ENCODE measurements at places on chromosomes 11 and 22. TPM values are rescaled to one million over a fixed set of nuclear protein-coding genes. Genes with fewer than 3 reads are reported as not detected.

Gene ZDHHC24
- 13.1 TPM for total RNA-seq

Gene HPX
- total RNA-seq: 4.6 TPM

Gene OR10G6
- total RNA-seq: not detected

Gene CYP2D6
- 1.7 TPM for total RNA-seq

GRCh38 chr11:69862797-69863543 lies 43.8 kb upstream of the FGF3 start:
- H3K4me3 ChIP-seq: no peak overlapping the region
- H3K36me3 ChIP-seq: no peaks in the 10 kb centered on the region
- peaks cover 57% of the 10 kb centered on the region for H3K27me3 ChIP-seq
- no peak overlapping the region for H3K27ac ChIP-seq
- no peak for DNase-seq

GRCh38 chr22:45583504-45583903 lies 80.8 kb downstream of the FBLN1 start:
- H3K4me3 ChIP-seq: no peak overlapping the region
- no peaks in the 10 kb centered on the region for H3K4me1 ChIP-seq
- no peak overlapping the region for H3K27ac ChIP-seq
- no peak for DNase-seq

DNA sequence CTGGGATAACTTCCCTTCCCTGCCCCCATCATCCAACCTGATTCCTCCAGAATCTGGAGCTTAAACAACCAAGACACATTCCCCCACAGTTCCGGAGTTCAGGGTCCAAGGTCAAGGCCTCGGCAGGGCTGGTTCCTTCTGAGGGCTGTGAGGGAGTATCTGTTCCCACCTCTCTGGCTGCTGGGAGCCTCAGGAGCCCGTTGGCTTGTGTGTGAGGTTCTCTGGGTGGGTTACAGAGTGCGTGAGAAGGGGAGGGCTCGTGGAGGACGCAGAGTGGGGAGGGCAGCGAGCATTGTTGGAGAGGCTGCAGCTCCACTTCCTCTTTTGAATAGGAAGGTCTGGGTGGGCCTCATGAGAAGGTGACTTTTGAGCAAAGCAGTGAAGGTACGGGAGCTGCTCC lies 8.5 kb downstream of the SERHL2 start:
- no peak for DNase-seq
- H3K4me3 ChIP-seq: no peak overlapping the region
- no peaks in the 10 kb centered on the region for H3K36me3 ChIP-seq
- H3K4me1 ChIP-seq: peaks cover 10% of the 10 kb centered on the region
- no peaks in the 10 kb centered on the region for H3K27me3 ChIP-seq

GRCh38 chr11:65471447-65471891 lies 27.4 kb upstream of the MALAT1 start:
- H3K4me3 ChIP-seq: peak overlapping the region; percentile 7
- H3K4me1 ChIP-seq: peaks cover 23% of the 10 kb centered on the region
- no peaks in the 10 kb centered on the region for H3K36me3 ChIP-seq
- peak; percentile 78 for DNase-seq
- peak overlapping the region; percentile 92 for H3K27ac ChIP-seq

GRCh38 chr11:78576549-78577097 lies 2.0 kb upstream of the NARS2 start:
- H3K27ac ChIP-seq: no peak overlapping the region
- H3K4me1 ChIP-seq: peaks cover 10% of the 10 kb centered on the region
- no peaks in the 10 kb centered on the region for H3K36me3 ChIP-seq
- H3K27me3 ChIP-seq: no peaks in the 10 kb centered on the region

DNA sequence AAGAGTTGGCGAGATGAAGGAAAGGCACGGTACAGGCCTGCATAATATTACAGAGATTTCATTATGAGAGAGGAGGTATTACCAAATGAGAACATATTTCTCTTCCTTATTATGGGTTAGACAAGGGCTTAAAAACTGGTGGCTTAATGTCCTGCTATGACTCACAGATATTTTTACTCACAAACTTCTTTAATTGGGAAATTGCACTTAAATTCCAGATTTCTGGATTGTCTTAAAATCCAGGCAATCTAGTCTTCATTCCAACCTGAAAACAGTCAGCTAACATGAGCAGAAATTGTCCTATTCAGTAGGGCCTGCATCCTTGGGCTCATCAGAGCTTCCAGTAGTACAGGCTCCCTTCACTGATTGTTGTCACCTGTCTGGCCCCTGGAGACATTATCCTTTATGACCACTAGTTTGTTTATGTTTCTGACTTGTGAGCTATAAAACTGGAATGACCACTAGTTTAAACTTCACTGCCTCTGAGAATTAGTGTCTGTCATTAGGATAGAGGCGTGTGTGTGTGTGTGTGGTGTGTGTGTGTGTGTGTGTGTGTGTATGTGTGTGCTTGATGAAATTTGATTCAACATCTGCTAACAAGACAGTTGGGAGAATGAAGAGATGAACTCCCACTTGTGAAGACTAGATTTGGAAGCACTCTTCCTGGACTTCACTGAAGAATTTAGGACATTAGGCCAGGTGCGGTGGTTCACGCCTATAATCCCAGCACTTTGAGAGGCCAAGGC lies 25.1 kb downstream of the DBX1 start:
- H3K4me3 ChIP-seq: no peak overlapping the region
- no peak for DNase-seq
- no peak overlapping the region for H3K27ac ChIP-seq
- no peaks in the 10 kb centered on the region for H3K36me3 ChIP-seq
- peaks cover 22% of the 10 kb centered on the region for H3K27me3 ChIP-seq
